IPS DF 6.9 (cell line): ENCODE measurements at places on chromosomes 2 and 18.

DNA sequence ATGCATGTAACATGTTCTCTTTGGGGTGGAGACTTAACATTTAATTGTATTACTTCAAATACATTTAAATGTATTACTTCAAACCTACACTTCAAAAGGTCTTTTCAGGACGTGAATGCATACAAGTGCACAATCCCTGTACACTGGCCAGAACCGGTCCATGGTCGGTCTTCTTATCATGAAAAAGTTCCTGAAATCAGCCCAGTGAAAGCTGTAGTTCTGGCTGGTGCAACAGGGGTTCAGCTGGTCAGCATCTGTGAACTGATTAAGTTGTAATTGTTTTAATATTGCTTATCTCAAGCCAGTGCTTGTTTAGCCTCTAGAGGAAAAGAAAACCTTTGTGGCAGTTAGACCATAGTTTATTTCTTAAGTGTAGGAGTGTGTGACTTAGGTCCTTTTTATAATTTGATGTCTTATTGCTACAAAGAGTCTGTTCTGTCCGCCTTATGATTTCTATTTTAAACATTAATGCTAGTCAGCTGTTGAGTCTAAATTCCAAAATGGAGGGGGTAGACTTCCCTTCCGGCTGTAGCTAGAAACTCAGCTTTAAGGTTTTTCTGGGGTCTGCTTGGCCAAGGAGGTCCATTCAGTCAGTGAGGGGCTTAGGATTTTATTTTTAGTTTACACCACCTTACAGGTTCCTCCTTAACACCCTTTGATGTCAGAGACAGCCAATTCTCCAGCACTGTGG is 768 bp upstream of the CYBRD1 start:
- DNase-seq, result no peak

- no peak for DNase-seq
These were observed 68.0 kb upstream of the RIOK3 start for GRCh38 chr18:23384778-23385736.

DNA sequence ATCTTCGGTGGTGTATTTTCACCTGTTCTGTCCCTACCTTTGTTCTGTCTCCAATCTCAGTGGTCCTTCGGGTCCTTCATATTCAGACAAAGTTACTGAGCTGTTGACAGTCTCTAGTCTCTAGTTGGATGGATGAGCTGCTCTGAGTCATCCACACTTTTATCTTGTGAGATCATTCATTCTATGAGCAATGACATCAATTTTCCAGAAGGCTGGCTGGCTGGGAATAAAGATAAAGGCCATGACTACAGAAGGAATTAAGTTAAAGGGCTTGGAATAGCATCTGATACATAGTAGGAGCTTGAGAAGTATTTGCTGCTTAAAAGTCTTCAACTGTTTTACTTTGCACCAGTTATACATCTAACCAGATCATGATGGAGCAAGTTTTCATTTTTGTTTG is 43.1 kb upstream of the SLC39A10 start:
- DNase-seq, result no peak

- no peak for DNase-seq
These were observed 25.5 kb downstream of the RMC1 start for GRCh38 chr18:23528580-23529472.

- DNase-seq, result no peak
These were observed 212.2 kb downstream of the CAMKMT start for GRCh38 chr2:44573996-44574395.

DNA sequence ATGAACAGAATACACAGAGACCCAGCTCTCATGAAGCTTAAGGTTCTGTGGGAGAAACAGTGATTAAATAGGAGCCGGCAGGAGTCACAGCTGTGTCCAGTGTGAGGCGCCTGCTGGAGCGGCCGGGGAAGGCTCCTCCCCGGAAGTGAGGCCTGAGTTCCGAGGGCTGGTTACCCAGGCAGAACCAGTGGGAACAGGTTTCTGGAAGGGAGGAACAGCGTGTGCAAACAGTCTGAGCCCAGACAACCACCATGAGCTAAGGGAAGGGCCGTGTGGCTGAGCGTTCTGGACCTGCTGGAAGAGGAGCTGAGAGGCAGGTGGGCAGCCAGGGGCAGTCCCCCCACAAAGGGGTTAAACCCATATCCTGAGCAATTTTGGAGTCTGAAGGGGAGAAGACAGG is 26.0 kb upstream of the NPAS2 start:
- DNase-seq, result no peak

DNA sequence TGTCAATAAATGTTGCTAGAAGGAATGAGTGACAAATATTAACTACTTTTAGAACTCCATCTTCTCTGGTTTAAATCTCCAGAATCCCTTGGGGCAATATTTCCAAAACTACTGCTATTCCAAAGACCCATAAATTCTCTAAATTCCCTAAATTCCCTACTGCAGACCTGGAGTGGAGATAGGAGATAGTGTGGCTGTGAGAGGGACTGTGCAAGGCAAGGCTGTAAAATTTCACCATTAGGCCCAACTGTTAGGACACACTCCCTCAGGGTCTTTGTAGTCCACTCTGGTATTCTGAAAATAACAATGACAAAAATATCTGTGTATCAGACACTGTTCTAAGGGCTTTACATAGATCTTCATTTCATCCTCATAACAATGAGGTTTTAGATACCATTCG is 67.9 kb downstream of the MYL12B start:
- DNase-seq, result no peak

DNA sequence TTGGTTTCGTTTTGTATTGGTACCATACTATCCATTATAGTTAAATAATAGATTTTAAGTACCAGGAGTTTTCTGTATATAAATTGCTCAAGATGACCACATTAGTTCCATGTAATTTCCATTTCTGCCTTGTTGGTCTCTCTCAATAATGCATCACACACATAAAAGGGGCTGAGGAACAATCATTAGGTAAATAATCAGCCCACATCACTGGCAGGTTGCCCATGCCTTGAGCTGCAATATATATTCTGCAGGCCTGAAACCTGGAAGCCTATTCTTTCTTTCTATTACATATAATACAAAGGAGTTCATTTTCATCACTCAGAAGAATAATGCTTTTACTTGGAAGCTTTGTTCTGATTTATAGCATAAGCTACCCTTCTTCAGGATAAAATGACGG is 616.1 kb upstream of the PKDCC start:
- DNase-seq, result no peak

GRCh38 chr18:59055345-59056032 is 84.2 kb upstream of the SEC11C start:
- no peak for DNase-seq

DNA sequence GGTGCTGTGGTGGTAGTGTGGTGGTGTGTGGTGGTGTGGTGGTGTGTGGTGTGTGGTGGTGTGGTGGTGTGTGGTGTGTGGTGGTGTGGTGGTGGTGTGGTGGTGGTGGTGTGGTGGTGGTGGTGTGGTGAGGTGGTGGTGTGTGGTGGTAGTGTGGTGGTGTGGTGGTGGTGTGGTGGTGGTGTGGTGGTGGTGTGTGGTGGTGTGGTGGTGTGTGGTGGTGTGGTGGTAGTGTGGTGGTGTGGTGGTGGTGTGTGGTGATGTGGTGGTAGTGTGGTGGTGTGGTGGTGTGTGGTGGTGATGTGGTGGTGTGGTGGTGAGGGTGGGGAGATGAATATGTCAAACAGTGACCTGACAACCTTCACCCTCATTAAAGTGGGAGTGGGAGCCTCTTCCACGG is 55.6 kb upstream of the DLGAP1 start:
- no peak for DNase-seq

DNA sequence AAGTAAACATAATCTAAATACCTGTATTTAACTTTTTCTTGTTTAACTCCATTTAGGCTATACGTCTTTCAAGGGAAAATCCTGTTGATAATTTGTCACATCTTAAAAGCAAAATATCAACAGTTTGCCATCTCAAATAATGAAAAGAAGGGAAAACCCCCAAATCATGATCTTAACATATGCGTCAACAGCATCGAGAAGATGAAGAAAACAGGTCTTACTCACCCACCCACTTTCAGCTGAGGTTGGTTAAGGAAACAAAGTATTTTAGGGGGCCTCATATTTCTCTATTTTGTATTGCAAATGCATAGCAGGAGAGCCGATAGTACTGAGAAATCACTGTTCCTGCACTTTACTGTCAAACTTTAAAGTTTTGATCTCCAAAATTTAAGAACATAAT is 143.1 kb upstream of the COPS8 start:
- DNase-seq, result no peak

GRCh38 chr2:109209412-109209811 is 80.4 kb downstream of the SH3RF3 start:
- no peak for DNase-seq

GRCh38 chr2:118016911-118017310 is 3.0 kb upstream of the CCDC93 start:
- DNase-seq, result no peak

DNA sequence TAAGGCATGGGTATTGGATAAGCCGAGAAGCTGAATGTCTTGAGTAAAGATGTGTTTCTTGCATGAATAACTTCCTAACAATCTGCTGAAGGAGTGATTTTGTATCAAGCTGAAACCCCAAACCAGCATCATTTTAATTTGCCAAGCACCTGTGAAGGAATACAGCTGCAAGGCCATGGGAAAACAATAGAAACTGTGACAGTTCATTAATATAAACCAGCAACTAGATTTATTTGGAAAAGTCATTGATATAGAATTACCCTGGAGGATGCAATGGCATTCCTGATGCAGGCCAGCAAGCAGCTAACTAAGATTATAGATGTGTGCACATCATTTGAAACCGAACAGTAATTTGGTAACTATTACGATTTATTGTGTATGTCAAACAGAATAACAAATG is 155.7 kb upstream of the TCF4 start:
- DNase-seq, result no peak

DNA sequence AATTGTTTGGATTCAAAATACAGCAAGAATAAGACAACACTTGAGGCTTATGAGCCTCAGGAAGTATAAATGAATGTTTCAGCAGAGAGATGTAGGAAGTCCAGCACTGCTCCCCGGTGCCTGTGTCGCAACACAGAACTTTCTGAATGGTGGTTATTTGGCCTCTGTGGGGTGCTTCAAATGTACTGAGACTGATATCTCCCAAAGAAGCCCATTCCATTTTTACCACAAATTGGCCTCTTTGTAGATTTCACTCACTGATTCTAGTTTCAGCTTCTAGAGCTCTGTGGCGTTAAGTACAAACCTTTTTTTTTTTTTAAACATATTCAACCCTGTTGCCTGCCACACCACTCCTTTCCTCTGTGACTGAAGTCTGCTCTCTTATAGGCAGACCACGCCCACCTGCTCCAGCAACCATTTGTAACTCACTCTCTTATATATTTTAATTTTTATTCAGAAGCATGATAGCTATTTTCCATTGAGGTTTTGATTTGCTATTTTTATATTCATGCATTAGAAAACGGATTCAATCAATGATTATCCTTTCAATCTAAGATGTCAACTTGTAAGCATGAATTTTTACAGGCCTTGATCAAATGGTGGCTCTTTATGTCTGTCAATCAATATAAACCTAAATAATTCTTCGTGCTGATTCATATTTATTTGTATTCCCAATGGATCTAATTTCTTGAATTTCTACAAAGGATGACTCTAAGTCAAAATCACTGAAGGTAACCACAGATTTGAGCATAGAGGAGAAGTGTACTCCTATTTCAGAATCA is 277.1 kb upstream of the CCDC68 start:
- no peak for DNase-seq

DNA sequence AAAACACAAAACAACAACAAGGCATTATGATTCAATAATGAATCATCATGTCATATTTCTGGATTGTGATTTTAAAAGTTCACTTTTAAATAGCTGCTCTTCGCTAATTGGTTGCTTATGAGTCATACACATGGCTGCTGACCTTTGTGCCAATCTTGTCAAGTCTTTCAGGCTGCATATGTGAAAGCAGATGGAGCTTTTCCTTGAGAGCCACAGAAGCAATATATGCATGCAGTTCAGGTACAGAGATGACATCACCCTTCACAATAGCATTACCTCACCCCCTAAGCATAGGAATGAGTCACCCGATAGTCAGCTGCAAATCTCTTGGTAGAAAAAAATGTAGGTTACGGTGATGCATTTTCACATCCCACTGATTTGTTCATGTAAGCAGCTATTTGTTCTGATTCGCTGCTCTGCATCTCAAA is 27.2 kb downstream of the EIF2AK3 start:
- DNase-seq, result peak; percentile 39

DNA sequence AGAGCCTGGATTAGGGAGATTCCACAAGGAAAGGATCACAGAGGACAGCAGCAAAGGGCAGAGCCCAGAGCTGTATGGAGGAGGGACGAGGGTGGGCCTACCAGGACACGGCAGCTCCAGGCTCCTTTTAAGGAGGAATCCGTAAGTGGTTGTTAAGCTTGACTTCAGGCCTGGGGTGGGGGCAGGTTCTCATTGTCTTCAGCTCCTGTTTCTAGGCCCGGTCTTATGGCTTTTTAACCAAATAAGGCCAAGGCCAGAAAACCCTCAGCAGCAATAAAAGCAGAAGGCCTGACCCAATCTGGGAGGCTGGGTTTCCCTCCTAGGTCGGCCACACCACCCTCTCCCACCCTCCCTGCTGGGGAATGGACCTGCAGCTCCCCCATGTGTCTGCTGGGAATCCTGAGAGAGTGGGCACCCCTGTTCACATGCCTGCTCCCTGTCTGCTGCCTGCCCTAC is 111.2 kb downstream of the PLB1 start:
- no peak for DNase-seq

GRCh38 chr2:16647992-16648617 is 17.5 kb downstream of the CYRIA start:
- DNase-seq, result no peak

GRCh38 chr2:25339211-25339674 is 2.5 kb downstream of the DNMT3A start:
- DNase-seq, result no peak

- DNase-seq, result no peak
These were observed 355.1 kb downstream of the EN1 start for GRCh38 chr2:118492335-118492734.

DNA sequence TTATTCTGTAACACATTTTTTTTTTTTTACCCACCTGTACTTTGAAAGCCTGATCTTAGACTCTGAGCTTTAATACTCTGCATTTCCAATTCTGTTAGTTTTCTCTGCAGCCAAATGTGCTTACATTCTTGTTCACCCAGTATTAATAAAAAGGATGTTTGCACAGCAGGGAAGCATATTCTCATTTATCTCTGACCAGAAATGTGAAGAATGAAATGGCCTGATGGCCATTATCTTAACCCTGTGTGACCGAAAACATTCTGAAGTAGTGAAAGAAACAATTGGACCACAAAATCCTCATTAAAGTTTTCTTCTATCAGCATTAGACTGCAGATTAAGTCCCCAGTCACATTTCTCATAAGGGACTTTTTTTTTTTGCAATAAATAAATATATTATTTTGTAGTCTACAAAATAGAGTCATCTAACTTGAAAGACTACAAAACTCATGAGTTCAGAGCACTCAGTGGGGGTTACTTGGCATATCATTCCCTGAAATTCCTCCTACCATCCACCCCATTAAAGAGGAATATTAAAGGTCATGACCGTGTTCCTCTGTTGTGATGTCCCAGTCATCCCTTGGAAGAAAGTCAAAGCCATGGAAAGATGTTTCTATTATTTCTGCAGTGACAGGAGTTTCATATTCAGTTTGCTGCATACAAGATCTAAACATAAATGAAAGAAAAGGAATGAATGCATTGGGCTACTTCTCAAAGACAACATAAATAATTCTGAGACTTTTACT is 364.4 kb downstream of the RND3 start:
- no peak for DNase-seq
